ENCODE measurements at places on chromosomes 11 and 22. TPM values are rescaled to one million over a fixed set of nuclear protein-coding genes. Genes with fewer than 3 reads are reported as not detected.
A peak's percentile ranks its signal among the peaks of the same experiment; 100 is the strongest.

LUZP2 gene
- 0.19 TPM for total RNA-seq

RIMBP3C gene
- total RNA-seq: 0.22 TPM

DNA sequence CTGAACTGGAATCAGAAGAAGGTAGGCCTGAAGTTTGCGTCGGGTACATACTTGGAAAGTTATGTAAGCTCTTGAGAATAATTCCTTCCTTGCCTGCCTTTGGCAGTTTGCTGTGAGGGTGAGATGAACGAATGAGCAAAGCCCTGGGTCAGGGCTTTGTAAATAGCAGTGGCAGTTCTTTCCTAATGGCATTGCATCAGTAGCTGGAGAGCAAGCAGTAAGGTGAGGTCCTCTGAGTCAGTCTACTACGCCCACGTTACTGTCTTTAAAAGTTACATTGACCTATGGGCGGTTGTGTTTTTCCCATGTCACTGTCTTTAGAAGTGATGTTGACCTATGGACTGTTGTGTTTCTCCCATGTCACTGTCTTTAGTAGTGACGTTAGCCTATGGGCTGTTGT, 179.1 kb upstream of the E2F8 start:
- H3K27me3 ChIP-seq: no peaks in the 10 kb centered on the region
- no peak overlapping the region for H3K27ac ChIP-seq
- no peak for DNase-seq

- DNase-seq: no peak
- no peaks in the 10 kb centered on the region for H3K4me1 ChIP-seq
- no peak overlapping the region for H3K4me3 ChIP-seq
- no peaks in the 10 kb centered on the region for H3K27me3 ChIP-seq
- H3K36me3 ChIP-seq: no peaks in the 10 kb centered on the region
These were observed 42.5 kb downstream of the WT1 start for GRCh38 chr11:32392840-32393239.

DNA sequence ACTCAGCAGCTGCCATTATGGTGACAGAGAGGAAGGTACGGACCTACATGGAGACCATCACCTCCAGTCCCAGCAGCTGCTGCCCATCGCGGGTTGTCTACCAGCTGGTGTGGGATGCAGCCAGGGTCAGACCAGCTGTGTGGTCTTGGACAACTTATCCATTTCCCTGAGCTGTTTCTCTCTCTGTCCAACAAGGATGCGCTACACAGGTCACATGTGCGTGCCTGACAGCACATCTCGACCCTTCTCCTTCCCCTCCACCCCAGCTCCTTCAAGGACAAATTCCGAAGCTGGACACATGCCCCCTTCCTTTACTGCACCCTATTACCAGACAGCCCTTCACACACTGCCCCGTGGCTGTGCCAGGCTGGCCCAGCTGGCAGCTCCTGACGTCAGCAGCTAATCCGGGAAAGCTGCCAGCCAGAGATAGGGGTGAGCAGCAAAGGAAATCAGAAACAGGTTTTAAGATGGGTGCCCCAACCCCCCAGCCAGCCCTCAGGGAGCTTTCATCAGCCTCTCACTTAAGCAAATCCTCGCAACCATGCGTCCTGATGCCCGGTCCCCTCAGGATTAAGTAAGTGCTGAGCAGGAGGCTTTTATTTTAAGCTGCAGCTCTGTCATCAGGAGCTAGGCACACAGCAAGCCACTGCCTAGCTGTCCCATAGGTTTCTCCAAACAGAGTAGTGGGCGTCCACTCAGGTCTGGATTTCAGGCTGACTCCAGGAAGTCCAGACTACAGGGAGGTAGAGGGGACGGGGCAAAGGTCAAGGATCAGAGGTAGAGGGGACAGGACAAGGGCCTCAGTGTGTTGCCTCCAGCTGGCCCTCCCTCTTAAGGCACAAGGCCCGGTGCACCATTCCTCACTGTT, 20.3 kb downstream of the TEF start:
- no peaks in the 10 kb centered on the region for H3K36me3 ChIP-seq
- H3K4me1 ChIP-seq: no peaks in the 10 kb centered on the region
- DNase-seq: peak; percentile 41
- H3K27me3 ChIP-seq: no peaks in the 10 kb centered on the region
- no peak overlapping the region for H3K4me3 ChIP-seq
- peak overlapping the region; percentile 78 for H3K27ac ChIP-seq

DNA sequence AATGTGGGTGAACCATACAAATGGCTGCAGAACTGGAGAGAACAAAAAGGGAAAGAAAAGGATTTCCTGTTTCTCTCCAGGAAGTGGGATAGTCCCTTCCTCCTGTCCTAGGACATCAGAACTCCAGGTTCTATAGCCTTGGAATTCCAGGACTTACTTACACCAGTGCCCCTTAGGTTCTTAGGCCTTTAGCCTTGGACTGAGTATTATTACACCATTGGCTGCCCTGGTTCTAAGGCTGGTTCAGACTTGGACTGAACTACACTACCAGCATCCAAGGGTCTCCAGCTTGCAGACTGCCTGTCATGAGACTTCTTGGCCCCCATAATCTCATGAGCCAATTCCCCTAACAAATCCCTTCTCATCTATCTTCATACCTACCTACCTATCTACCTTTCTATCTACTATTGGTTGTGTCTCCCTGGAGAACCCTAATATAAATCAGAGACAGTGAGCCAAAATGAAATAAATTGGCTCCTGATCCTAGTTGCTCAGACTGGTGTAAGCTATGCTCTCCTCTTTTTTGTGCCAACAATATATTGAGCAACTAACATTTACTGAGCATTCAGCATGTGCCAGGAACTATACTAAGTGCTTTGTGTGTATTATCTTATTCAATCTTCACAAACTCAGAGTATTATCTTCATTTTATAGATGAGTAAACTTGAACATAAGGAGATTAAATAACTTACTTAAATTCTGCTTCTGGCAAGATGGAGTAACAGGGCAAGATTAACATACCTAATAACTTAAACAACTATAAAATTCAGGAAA, 303.7 kb downstream of the TTC28 start:
- no peak overlapping the region for H3K27ac ChIP-seq
- no peaks in the 10 kb centered on the region for H3K36me3 ChIP-seq
- no peak overlapping the region for H3K4me3 ChIP-seq
- H3K4me1 ChIP-seq: no peaks in the 10 kb centered on the region

DNA sequence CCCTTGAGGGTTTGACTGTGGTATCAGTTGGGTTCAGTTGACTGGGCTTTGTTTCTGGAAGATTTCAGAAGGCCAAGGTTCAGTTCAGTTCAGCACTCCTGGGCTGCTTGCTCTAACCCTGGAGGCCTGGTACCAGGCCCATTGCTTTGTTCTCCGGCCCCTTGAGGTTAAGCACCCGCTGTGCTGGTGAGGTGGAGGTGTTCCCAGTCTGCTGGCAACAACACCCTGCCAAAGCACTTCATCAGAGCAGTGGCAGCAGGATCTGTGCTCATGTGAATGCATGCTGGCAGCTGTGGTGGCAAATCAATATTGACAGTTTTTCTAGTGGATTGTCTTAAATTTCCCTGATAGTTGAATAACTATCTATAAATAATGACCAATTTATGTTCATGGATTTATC, 3.8 kb upstream of the SCGB1D1 start:
- H3K4me3 ChIP-seq: no peak overlapping the region
- no peaks in the 10 kb centered on the region for H3K27me3 ChIP-seq
- H3K4me1 ChIP-seq: no peaks in the 10 kb centered on the region

DNA sequence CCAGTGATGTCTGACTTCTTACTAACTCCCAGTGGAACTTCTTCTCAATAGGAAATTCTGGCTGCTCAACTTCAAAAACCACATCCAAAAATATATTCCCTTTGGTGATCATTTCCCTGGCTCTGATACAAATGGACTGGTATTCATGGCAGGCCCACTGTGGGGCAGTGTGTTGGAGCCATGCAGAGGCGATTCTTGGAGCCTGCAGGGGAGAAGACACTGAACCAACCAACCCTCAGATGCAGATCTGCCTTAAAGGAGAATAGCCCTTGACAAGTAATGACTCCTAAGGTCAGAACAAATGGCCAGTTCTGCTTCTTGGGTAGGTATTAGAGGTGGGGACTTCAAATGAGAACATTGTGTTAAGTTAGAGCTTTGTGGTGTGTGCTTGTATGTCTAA, 12.2 kb downstream of the OR4D9 start:
- H3K4me1 ChIP-seq: no peaks in the 10 kb centered on the region
- no peaks in the 10 kb centered on the region for H3K36me3 ChIP-seq
- no peak overlapping the region for H3K4me3 ChIP-seq
- H3K27ac ChIP-seq: no peak overlapping the region
- H3K27me3 ChIP-seq: no peaks in the 10 kb centered on the region

DNA sequence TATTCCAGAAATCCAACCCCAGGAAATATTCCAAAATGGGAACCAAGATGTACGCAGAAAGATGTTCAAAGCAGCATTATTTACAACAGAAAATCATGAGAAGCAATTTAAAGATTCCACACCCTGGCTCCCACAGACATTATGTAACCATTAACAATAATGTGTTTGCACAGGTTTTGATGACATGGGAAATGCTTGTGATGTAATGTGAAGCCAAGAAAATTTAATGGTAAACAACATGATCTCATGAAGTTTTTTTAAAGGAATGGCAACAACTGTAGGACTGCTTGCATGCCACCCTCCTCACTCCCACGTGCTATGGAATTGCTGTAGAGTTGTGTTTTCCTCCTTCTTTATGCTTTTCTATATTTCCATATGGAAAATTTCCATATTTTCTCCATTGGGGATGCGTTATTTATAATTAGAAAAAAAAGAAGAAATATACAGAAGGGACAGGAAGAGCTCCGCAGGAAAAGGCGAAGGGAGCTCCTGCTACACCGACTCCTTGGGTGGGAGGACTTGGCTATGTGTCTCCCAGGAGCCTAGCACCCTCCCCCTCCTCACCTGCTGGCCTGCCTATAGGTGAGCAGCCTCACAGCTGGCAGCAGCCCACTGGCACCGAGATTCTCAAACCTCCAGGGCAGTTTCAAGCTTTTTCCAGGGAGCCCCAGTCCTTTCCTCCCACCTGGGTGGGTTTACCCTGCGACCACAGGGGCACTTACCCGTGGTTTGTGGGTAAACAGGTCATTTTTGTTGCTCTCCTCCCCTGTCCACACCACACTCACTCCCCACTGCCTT, 20.9 kb downstream of the LRFN4 start:
- H3K27ac ChIP-seq: no peak overlapping the region
- H3K4me1 ChIP-seq: peaks cover 5% of the 10 kb centered on the region
- H3K36me3 ChIP-seq: no peaks in the 10 kb centered on the region
- DNase-seq: no peak
- H3K27me3 ChIP-seq: no peaks in the 10 kb centered on the region

All from kidney (tissue), 22 donors.